HS-5 (cell line): ENCODE measurements at places on chromosomes 2 and 18.

DNA sequence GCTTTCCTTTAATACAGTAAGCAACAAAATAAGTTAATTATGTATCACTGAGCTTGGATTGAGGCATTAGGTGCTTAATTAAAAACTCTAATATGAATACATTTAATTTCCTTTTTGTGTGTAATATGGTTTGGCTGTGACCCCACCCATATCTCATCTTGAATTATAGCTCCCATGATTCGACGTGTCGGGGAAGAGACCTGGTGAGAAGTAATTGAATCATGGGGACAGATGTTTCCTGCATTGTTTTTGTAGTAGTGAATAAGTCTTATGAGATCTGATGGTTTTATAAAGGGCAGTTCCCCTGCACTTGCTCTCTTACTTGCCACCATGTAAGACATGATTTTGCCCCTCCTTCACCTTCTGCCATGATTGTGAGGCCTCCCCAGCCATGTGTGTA is 325.4 kb upstream of the CDH7 start:
- DNase-seq = no peak

DNA sequence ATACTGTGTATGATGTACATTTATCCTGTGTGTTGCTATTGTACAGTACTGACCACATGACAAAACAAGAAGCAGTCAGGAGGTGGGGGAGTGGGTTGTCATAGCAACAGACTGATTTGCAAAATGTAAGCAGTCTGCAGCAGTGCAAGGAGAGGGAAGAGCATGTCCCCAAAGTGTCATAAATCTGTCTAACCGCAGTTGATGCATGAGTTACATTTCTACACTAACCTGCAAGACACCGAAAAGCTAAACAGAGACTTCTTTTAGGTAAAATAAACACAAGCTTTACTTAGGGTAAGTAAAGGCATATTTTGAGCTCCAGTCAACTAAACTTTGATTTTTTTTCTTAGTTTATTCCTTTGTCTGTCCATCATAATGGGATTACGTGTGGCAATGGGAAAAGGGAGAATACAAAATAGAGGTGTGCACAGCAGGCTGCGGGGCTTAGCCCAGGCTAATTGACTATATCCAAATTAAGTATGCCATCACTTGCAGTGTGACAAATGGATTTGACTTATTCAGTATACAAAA is 134.5 kb downstream of the MEIS1 start:
- DNase-seq = no peak

DNA sequence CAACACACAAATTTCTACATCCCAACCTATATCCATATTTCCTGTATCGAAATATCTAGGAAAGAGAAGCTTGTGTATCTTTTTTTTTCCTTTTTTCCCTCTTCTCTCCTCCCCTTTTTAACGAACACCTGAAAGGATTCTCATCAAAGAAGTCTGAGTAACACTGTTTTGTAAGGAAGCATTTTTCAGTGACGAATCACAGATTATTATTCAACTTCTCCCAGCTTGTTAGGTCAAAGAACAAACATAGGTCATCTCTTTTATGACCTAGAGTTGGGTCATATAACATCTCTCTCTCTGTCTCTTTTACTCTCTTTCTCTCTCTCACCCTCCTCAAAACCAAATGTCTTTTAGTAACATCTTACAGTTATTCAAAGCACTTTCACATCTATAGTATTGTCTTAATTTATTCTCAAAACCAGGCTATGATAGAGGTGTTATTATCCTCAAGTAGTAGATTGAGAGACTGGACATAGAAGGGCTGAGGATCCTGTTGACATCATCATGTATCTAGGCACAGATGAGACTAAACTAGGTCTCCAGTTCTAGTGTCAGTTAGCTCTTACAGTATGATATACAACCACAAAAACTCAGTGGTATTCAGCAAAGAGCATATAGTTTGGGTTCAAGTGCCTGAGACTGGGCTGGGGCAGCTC is 80.1 kb upstream of the SPOPL start:
- no peak for DNase-seq

DNA sequence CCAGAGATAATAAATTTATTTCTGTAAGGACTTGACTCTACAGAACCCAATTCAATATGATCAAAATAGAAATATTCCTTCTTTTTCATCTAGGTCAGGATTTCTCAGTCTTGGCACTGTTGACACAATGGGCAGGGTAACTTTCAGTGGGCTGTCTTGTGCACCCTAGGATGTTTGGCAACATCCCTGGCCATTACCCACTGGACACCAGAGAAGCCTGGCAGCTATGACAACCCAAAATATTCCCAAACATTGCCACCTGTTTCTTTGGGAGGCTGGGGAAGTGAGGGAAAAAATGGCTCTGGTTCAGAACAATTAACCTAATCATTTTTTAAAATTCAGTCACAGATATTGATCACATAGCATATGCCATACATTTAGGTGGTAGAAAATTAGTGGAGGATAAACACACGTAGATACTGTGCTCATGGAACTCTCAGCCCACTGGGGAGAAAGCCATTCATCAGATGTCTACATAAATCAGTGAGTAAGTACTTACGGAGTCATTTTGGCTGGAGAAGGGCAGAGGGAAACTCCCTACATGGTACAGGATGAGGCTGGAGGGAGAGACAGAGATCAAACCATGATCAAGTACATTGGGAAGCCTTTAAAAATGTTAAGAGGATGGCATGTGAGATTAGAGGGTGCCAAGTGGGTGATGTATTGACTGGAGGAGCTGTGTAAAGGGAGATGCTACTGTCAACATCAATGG is 718 bp upstream of the TNP1 start:
- no peak for DNase-seq

- no peak for DNase-seq
These were observed 47.4 kb downstream of the EXOC6B start for GRCh38 chr2:72778410-72778809.

GRCh38 chr2:140604096-140604495 is 1526.7 kb downstream of the LRP1B start:
- no peak for DNase-seq

GRCh38 chr2:17626986-17627385 is 86.5 kb downstream of the VSNL1 start:
- no peak for DNase-seq

DNA sequence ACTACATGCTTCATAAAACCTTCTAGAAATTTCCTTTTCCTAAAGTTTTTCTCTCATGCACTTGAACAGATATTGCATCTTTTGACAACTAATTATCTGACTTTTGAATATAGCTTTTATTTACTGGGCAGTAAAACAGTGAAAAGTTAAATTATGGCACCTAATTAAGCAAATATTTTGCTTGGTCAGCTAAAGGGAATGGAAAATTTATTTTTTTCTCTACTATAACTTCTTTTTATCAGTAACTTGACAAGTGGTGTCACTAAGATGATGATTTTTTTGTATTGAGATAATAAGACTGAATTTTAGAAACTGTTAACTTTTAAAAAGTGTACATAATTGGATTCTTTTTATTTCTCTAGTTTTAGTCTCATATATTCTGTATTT is 351.6 kb downstream of the PIK3C3 start:
- DNase-seq = no peak

DNA sequence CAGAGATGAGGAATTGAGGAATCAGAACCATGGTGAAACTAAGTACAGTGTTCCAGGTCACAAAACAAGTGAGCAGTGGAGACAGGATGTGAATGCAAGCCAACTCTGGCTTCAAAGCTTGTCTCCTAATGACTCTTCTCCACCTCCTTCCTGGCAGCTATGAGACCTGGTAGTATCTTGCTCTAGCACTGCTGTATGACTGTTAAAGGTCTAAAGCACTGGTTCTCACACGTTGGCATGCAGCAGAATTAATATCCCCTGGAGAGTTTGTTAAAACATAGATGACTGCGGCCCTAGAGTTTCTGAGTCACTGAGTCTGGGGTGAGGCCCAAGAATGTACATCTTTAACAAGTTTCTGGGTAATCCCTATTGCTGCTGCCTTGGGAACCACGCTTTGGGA is 63.3 kb downstream of the SUCLG1 start:
- DNase-seq = peak; percentile 25

DNA sequence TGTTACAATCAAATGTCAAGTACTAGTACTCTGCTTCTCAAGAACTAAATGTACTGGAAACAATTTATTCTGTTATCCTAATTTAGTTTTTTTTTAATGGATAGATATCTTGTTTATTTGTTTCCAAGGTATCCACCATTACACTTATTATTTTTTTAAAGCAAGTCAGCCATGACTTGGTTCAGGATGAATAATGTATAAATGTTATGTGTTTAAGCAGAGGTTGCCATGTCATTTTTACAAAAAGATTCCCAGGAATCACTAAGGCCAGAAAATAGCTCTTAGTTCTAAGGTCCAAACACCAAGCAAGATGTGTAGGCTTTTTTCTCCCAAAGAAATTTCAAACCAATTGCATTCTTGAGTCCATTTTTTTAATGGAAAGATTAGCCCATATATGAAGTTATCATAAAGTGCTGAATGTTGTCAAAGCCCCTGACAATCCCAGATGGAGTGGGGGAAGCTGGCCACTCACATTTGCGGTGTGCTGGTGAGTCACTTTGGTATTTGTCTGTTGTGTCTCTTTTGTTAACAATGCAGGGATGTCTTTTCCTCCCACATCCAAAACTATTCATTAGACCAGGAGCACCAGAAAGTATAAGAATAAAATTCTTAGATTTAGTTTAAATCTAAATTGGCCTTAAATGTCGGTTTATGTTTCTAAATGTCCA is 158.9 kb downstream of the COL6A3 start:
- no peak for DNase-seq

DNA sequence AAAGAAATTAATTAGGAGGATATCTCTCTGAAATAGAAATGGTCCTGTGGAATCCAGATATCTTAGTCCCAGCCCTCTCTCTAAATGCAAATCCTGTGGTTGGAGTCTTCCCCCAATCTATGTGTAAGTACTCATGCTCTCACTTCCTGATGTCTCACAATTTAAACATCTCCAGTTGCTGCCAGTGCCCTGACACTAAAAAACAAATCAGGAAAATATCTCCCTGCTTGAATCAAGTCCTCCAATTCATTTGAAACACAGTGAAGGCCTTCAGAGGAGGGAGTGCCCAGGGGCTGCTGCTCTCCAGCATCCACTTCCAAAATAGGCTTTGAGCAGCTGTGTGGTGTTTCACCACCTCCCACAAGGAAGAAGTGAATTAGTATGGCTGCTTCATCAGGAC is 413.8 kb downstream of the RAD51AP2 start:
- DNase-seq = peak; percentile 84

DNA sequence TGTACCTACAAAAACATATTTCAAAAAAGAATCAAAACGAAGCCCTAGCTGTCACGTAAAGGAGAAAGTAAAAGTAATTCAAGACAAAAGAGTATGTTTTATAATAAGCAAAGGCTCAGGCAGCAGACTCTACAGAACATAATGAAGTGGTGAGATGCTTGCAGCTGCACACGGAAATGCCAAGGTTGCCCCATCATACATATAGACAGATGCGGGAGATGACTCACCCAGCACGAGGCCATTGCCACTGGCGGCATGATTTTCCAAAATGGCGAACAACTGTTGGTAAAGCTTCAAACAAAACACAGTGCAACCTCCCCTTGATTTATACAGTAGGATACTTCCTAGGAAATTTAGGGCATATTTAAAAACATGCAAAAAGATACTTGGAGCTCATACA is 26.0 kb upstream of the C1QL2 start:
- DNase-seq = no peak

DNA sequence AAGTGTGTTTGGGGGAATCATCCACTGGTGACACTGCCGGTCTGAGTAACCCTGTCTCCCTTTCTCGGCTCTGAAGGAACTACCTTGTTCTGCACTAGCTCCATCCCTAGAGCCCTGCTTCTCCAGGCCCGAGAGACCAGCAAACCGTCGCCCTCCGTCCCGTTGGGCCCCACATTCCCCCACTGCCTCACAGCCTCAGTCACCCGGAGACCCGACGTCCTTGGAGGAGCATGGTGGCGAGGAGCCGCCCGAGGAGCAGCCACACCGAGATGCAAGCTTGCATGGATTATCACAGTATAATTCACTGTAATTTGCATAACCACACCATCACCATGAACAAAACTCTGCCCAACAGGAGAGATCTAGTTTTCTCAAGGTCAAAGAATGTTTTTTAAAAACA is 126.2 kb downstream of the MTCL1 start:
- no peak for DNase-seq

GRCh38 chr2:46298522-46299353 is 1.5 kb downstream of the EPAS1 start:
- no peak for DNase-seq

- DNase-seq = no peak
These were observed 20.3 kb upstream of the IL36G start for GRCh38 chr2:112957511-112957910.

GRCh38 chr2:32627441-32627813 is 423 bp upstream of the TTC27 start:
- no peak for DNase-seq

DNA sequence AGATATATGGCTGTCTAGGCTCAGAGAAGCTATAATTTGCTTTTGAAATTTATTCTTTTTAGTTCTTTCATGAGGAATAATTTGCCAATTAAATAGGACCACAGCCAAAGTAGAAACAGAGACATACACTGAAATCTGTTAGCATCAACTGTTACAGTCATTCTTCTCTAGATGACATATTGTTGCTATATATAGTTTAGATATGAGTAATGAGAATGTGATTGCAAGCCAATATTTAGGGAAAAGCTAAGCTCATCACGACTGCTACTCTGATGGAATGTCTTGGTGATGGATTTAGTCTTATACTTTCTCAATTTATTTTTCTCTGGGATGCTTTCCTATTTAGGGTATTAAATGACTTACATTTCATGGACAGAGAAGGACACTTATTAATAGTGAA is 259.1 kb downstream of the LNPK start:
- DNase-seq = no peak

- DNase-seq = no peak
These were observed 19.0 kb downstream of the CEP68 start for GRCh38 chr2:65075176-65075575.

DNA sequence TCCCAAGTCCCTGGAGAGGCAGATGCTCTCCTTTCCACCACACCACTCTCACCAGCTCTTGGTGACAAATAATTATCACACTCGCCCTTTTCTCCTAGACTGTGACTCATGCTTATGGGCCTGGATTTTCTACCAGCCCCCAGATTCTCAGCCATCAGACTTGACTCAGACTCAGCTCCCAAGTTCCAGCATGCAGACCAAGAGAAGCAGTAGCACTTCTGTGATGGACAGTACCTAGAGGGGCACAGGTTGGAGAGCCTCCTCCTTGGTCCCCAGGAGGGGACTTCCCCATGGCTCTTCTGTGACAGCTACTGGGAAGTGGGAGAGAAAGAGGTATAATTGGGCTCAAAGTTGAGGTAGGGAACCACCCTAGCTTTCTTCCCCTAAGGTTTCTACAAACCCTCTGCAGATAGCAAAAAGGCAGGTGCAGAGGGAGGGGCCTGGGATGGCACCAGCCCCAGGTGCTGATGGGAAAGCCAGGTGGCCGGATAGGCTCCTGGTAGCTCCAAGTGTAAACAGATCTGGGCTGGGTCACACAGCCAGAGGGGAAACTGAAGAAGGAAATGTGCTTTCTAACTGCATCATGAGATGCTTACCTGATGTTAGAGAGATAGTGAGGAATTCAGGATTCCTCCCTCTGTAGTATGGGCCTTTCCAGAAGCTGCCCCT is 4.1 kb downstream of the TCF23 start:
- DNase-seq = no peak

- DNase-seq = no peak
These were observed 182.6 kb upstream of the HAAO start for GRCh38 chr2:42974721-42975717.

GRCh38 chr2:74816540-74817303 is 17.2 kb upstream of the HK2 start:
- no peak for DNase-seq
